ENCODE measurements at places on chromosomes 6 and 20. TPM values are rescaled to one million over a fixed set of nuclear protein-coding genes. Genes with fewer than 3 reads are reported as not detected.

Gene NR2E1
- 0.05 TPM for total RNA-seq

Gene GINS1
- 42.6 TPM for total RNA-seq

Gene PKIB
- 4.1 TPM for total RNA-seq

Gene AVP
- not detected for total RNA-seq

Gene ZSCAN26
- total RNA-seq = 18.7 TPM

Gene CENPB
- total RNA-seq = 94.1 TPM

Gene NFATC2
- total RNA-seq = 0.28 TPM

DNA sequence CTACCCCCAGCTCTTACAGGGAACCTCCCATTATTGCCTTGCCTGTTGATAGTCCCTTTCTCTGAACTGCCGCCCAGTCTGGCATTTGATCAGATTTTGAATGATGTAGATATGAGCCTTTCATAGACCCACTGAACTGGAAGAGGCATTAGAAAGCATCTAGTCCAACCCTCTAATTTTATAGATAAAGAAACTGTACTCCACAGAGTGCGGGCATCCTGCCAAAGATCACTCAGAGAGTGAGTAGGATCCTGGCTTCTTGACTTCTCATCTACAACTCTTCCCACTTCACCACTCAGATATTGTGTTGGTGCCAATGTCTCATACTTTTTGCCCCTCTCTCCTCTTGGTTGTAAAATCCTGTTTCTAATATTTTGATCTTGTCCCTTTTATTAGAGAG, 179.2 kb upstream of the BMP2 start:
- DNase-seq = no peak

GRCh38 chr20:51869002-51869401, 66.7 kb upstream of the SALL4 start:
- no peak for DNase-seq

DNA sequence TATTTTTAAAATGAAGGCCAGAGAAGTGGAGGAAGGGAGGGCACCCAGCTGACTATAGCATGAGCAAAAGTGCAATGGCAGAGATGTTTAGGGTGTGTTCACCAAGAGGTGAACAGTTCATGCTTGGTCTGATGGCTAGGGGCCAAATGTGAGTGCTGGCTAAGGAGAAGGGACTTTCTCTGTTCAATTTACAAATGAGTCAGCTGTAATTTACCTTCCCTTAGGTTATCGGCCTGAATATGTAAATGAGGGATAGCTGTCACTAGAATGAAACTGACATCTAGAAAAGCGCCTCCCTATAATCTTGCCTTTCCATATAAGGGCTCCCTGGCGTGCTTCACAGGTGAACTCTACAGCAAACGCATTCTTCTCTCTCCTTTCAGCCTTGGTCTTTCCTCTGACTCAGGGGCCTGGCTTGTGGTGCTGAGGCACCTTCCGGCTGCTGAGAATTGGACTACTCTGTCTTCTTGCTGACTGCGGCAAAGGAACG, 114.7 kb upstream of the BACH2 start:
- DNase-seq = peak; percentile 24

GRCh38 chr6:125780540-125781313, 10.0 kb upstream of the NCOA7 start:
- peak; percentile 54 for DNase-seq

DNA sequence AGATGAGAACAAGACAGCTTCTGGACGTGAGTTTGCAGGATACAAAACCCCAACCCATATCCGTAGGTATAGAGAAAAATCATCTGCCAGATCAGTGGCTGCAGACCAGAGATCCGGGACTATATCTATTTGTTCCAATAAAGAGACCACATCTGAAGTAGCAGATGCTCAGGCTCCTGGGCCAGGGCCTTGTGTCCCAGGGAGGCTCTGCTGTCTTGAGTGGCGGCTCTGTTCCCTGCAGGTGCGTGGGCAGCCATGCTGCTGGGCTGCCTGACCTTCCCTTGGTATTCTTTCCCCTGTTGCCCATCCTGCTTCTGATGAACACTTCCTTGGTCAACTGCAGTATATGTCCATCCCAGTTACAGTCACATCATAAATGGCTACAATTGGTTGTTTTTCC, 34.9 kb downstream of the ERMARD start:
- no peak for DNase-seq

- no peak for DNase-seq
These were observed 30.1 kb upstream of the NTSR1 start for GRCh38 chr20:62678553-62678952.

- no peak for DNase-seq
These were observed 2.5 kb upstream of the BPIFA1 start for GRCh38 chr20:33233129-33233774.

- DNase-seq = peak; percentile 49
These were observed 56.7 kb downstream of the ATXN1 start for GRCh38 chr6:16704401-16705045.

GRCh38 chr6:90434094-90434493, 137.5 kb upstream of the BACH2 start:
- DNase-seq = no peak

- DNase-seq = no peak
These were observed 250.7 kb upstream of the SLC35B3 start for GRCh38 chr6:8686077-8686476.

- no peak for DNase-seq
These were observed 71.0 kb upstream of the RALGAPA2 start for GRCh38 chr20:20783450-20783849.

GRCh38 chr6:120534954-120535353, 799.3 kb downstream of the TBC1D32 start:
- no peak for DNase-seq

DNA sequence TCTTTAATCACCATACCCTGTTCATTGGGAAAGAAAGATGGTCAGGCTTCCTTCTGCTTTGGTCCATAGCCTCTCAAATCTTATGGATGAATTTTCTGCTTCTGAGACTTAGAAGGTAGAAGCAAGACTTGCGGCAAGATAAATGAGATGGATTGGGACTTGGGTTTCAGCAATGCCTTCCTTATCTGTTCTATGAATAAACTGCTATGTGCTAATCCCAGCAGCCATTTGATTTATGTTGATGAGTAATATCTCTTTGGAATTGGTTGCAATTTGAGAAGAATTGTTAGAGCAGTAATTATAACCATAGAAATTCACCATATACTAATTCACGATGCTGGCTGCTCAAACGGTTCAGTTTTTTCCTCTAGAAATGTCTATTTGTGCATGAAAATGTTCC, 48.3 kb downstream of the TXLNB start:
- DNase-seq = peak; percentile 31

DNA sequence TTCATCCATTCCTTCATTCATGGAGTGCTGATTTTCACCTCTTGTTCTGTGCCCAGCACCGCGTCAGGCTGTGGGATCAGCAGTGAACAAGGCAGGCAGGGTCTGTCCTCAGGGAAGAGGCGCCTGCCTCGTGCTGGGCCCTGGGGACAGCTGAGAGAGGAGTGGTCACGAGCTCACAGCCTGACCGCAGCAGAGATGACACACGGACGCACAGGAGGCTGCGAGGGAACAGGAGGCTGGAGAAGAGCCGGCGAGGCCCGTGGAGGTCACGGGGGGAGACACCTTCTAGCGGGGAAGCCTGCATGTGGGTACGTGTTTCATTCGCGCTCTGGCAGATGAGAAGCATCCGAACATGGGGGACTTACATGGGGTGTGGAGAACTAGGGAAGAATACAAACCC, 27.5 kb downstream of the PXDC1 start:
- DNase-seq = no peak

- DNase-seq = peak; percentile 65
These were observed 202.0 kb upstream of the RNF24 start for GRCh38 chr20:4217349-4217841.
